ENCODE measurements at places on chromosomes 7 and 10.

DNA sequence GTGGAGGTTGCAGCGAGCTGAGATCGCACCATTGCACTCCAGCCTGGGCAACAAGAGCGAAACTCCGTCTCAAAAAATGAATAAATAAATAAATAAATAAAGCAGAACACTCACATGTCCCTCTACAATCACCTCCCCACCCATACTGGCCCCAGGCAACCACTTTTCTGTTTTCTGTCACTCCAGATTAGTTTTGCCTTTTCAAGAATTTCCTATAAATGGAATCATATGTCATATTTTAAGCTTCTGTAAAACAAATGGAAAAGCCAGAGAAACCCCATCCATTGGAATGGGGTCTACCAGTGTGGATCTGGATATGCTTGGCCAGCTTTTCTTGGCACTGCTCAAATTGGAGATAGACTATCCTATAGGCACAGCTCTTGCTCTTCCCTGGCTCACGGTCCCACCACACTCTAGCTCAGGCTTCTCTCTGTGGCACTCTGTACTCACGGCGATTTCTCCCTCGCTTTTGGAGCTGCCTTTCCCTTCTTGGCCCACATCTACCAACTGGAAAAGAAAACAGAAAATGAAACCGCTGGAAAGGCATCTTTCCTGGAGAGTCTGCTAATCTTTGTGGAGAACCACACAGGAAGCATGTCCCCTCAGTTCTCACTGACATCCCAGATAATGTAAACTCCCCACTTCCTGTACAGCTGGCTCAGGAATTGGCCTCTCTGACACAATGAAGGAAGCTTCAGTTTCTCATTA, 210.1 kb downstream of the JCAD start:
- DNase-seq, result no peak
- H3K4me3 ChIP-seq, result no peak overlapping the region
- H3K36me3 ChIP-seq, result no peaks in the 10 kb centered on the region
- H3K27ac ChIP-seq, result no peak overlapping the region
- H3K4me1 ChIP-seq, result no peaks in the 10 kb centered on the region

DNA sequence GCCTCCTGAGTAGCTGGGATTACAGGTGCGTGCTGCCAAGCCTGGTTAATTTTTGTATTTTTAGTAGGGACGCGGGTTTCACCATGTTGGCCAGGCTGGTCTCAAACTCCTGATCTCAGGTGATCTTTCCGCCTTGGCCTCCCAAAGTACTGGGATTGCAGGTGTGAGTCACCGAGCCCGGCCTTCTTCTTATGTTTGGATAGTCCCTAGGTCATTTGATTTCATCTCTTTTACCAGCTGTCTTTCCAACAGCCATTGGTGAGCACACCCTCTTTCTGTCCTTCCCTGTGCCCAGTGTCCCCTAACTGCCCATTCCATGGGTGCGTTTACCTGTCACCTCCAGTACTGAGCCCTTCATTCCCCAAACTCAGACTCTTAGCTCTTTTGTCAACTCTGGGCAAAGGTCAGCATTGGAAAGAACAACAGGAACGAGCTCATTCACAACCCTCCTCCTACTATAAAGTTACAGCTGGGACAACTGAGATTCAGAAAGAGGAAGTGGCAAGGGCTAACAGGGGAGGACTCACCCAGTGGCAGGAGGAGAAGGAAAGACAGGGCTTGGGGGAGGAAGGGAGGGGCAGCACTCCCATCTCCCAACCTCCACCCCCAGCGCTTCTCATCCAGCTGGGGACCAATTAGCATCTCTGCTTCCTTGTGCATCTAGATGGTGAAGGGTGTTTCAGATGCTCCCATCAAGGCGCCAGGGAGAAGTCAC, 5.6 kb downstream of the SSC4D start:
- H3K36me3 ChIP-seq, result no peaks in the 10 kb centered on the region
- H3K4me3 ChIP-seq, result no peak overlapping the region
- no peaks in the 10 kb centered on the region for H3K4me1 ChIP-seq

DNA sequence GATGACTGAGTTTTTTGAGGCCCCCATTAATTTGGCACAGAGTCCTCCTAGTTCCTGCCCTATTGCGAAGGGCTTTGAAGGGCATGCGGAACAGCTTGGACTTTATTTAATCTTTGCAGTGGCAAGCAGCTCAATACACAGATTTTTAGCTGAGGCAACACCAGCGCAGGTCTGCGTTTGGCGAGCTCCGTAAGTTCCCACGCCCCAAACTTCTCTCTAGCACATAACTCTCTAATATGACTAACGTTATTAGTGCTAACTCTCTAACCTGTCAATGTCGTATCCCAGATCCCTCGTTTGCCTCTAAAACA, 366 bp upstream of the TAF3 start:
- no peak overlapping the region for H3K27ac ChIP-seq
- no peak for DNase-seq
- no peaks in the 10 kb centered on the region for H3K36me3 ChIP-seq
- no peaks in the 10 kb centered on the region for H3K27me3 ChIP-seq

DNA sequence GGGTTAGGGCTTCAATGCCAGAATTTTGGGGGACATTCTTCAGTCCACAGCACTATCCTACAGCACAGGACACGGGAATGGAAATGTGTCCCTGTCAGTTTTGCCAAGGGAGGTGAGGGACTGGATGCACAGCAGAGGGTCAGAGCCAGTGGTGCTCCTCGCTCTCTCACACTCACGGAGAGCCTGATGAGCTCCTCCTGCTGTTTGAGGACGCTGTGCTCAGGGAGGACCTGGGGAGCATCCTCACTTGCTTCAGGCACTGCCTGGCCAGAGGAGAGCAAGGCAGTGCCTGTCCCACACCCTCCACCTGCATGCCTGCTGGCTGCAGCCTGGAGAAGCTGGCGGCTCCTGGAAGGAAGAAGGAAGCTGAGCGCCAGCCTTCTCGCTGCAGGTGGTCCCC, 58.6 kb downstream of the RAMP3 start:
- no peaks in the 10 kb centered on the region for H3K36me3 ChIP-seq
- no peaks in the 10 kb centered on the region for H3K27me3 ChIP-seq
- no peaks in the 10 kb centered on the region for H3K4me1 ChIP-seq
- no peak for DNase-seq

GRCh38 chr10:62049624-62050345, 148.3 kb downstream of the ARID5B start:
- H3K4me1 ChIP-seq, result peaks cover 14% of the 10 kb centered on the region
- H3K27me3 ChIP-seq, result no peaks in the 10 kb centered on the region
- DNase-seq, result no peak
- no peak overlapping the region for H3K4me3 ChIP-seq
- H3K36me3 ChIP-seq, result no peaks in the 10 kb centered on the region

- no peak overlapping the region for H3K4me3 ChIP-seq
- no peaks in the 10 kb centered on the region for H3K27me3 ChIP-seq
- no peaks in the 10 kb centered on the region for H3K36me3 ChIP-seq
- H3K27ac ChIP-seq, result no peak overlapping the region
- DNase-seq, result no peak
Measured at GRCh38 chr10:20644421-20644820, 252.7 kb downstream of the NEBL start.

DNA sequence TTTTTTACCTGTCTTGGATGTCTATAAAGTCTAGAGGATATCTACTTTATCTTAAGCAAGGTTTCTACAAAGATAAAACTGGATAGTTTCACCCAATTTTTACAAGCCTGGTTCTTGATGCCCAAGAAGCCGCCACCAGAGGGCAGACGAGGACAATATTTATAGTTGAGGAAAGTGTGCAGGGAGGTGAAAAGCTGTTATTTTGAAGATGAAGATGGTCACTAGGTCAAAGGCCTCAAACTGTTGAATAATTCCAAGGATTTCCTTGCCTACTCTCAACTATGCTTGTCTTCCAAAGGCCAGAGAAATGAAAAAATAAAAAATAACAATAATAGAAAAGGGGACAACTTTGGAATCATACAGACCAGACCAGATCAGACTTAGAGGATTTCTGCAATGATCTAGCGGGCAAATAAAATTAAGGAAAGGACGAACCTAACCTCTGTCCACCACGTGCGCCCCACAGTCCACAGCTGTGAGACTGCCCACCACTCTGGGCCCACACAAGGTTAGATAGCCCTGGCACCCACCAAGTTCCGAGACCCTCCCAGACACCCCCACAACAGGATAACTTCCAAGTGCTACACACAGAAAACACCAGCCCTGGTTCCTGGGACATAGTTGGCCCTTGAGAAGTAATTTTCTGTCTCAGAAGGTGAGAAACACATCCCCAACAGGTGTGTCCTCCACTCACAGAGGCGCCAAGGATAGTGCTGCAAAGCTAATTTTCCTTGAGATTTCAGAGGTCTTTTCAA, 2.8 kb downstream of the PKD1L1 start:
- H3K4me1 ChIP-seq, result no peaks in the 10 kb centered on the region
- H3K4me3 ChIP-seq, result no peak overlapping the region
- H3K27me3 ChIP-seq, result no peaks in the 10 kb centered on the region
- peak; percentile 56 for DNase-seq
- H3K36me3 ChIP-seq, result no peaks in the 10 kb centered on the region
- H3K27ac ChIP-seq, result no peak overlapping the region

DNA sequence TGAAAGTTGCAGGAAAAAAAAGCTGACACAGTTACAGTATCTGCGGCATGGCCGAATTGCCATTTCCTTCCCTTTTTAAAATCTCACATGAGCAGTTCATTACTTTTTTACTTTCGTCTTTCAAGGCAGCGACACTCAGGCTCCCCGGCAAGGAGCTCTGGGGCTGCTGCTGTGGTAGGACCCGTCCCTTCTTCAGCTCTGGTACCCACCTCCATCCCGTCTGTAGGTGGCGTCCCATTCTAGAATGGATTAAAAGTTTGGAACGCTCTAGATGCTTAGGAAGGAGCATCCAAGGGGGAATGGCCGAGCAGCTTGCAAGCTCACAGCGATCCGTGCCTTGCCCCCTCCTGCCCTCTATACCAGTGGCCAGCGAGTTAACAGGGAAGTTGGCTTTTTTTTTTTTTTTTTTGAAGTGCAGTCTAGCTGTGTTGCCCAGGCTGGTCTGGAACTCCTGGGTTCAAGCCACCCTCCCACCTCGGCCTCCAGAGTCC, 22.8 kb upstream of the TTYH3 start:
- H3K4me3 ChIP-seq, result no peak overlapping the region
- H3K27me3 ChIP-seq, result no peaks in the 10 kb centered on the region
- H3K36me3 ChIP-seq, result no peaks in the 10 kb centered on the region
- DNase-seq, result peak; percentile 92
- H3K27ac ChIP-seq, result no peak overlapping the region

DNA sequence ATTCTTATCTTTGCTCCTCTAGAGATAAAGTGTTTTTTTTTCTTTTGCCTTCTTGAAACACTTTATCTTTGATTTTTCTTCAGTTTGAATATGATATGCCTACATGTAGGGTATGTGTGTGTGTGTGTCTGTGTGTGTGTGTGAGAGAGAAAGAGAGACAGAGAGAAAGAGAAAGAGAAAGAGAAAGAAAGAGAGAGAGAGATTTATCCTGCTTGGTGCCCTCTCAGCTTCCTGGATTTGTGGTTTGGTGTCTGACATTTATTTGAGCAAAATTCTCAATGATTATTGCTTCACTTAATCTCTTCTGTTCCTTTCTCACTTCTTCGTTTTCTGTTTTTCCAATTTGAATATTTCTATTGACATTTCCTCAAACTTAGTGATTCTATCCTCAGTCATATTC, 60.3 kb downstream of the RAB18 start:
- no peak for DNase-seq
- H3K27ac ChIP-seq, result no peak overlapping the region
- no peak overlapping the region for H3K4me3 ChIP-seq
- no peaks in the 10 kb centered on the region for H3K36me3 ChIP-seq

DNA sequence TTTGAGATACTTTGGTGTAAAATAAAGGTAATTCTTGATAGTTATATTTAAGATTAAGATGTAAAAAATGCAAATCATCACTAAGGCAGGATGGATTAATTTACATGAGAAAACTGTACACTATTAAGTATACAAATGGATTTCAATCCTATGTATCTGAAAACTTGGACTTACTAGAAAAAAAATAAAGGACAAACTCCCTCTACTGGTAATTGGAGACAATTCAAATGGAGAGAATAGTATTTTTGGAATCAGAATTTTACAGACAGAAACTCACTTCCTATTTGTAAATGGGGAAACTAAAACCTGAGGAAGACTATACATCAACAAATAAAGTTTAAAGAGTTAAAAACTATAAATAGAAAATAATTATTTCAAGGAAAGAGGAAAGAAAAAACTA, 62.6 kb downstream of the CUL2 start:
- H3K27ac ChIP-seq, result no peak overlapping the region
- H3K4me3 ChIP-seq, result no peak overlapping the region
- H3K4me1 ChIP-seq, result no peaks in the 10 kb centered on the region
- H3K27me3 ChIP-seq, result no peaks in the 10 kb centered on the region
- H3K36me3 ChIP-seq, result peaks cover 2% of the 10 kb centered on the region
- DNase-seq, result peak; percentile 22

DNA sequence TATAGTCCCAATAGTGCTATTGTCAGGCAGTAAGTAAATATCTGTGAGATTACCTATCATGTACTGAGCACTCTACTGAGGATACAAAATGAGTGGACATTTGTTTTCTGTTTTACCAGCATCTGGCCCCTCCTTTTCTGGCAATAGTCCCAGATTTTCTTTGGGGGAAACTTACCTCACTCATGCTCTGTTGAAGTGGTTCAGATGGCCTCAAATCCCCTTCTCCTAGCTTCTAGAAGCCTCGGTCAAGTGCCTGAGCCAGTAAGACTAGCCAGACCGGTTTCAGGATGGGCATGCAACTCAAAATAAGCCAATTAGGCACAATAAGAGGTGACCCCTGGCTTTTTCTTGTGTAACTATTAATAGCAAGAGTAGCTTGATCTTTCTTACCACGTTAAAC, 19.7 kb downstream of the TRDMT1 start:
- no peak overlapping the region for H3K4me3 ChIP-seq
- no peaks in the 10 kb centered on the region for H3K36me3 ChIP-seq
- no peak overlapping the region for H3K27ac ChIP-seq
- H3K27me3 ChIP-seq, result no peaks in the 10 kb centered on the region
- DNase-seq, result peak; percentile 19

GRCh38 chr10:118754229-118754555, 578 bp downstream of the CACUL1 start:
- peak overlapping the region; percentile 57 for H3K4me3 ChIP-seq
- peak; percentile 85 for DNase-seq
- no peaks in the 10 kb centered on the region for H3K27me3 ChIP-seq
- peak overlapping the region; percentile 81 for H3K27ac ChIP-seq
- peaks cover 1% of the 10 kb centered on the region for H3K4me1 ChIP-seq

- no peak overlapping the region for H3K4me3 ChIP-seq
- peaks cover 37% of the 10 kb centered on the region for H3K36me3 ChIP-seq
- no peak overlapping the region for H3K27ac ChIP-seq
- no peaks in the 10 kb centered on the region for H3K4me1 ChIP-seq
Measured at GRCh38 chr7:45104844-45105587, 6.5 kb downstream of the TBRG4 start.

GRCh38 chr7:104272767-104273384, 55.5 kb upstream of the LHFPL3 start:
- H3K27ac ChIP-seq, result no peak overlapping the region
- peak; percentile 56 for DNase-seq
- H3K27me3 ChIP-seq, result no peaks in the 10 kb centered on the region

Data from mesendoderm (in vitro differentiated cells).